ENCODE measurements at places on chromosomes 6 and 20. TPM values are rescaled to one million over a fixed set of nuclear protein-coding genes. Genes with fewer than 3 reads are reported as not detected.

GRCh38 chr6:32175322-32175710, 568 bp downstream of the AGPAT1 start:
- no peak for DNase-seq

DNA sequence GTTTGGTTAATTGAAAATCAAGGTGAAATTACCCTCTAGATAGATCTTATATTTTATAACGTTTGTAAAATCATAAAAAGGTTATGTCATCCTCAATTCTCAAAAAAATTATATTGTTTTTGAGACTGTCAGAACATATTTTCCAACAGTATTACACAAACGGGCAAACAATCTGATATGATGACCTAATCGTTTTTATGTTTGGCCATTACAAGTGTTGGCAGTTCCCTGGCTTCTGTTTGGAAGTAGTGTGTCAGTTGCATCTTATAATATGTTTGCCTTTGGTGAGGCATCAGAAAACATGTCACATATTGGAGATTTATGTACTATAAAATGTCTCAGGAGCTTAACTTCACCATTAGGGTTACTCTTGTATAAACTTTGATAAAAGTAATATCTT, 308.1 kb upstream of the EPHA7 start:
- no peak for DNase-seq

- DNase-seq: no peak
Observed at GRCh38 chr20:57582029-57582378, 21.1 kb downstream of the PCK1 start.

DNA sequence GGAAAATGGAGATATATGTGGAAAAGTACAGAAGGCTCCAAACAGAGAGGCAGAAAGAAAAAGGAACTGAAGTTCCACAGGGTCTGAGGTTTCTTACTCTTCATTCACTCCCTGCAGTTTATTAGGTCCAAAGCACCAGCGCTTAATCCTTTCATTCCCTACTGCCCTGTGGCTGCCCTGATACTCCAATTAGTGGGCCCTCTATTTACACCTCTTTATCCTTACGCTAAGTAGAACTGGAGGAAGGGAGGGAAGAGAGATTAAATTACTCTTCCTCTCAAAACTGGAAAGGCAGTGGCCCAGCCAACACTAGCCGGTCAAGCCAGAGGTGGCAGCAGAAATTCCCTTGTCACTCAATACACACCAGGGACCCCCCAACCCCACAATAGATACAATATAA, 20.4 kb downstream of the TRERF1 start:
- DNase-seq: no peak

GRCh38 chr6:33450434-33450833, 3.9 kb upstream of the ZBTB9 start:
- no peak for DNase-seq

DNA sequence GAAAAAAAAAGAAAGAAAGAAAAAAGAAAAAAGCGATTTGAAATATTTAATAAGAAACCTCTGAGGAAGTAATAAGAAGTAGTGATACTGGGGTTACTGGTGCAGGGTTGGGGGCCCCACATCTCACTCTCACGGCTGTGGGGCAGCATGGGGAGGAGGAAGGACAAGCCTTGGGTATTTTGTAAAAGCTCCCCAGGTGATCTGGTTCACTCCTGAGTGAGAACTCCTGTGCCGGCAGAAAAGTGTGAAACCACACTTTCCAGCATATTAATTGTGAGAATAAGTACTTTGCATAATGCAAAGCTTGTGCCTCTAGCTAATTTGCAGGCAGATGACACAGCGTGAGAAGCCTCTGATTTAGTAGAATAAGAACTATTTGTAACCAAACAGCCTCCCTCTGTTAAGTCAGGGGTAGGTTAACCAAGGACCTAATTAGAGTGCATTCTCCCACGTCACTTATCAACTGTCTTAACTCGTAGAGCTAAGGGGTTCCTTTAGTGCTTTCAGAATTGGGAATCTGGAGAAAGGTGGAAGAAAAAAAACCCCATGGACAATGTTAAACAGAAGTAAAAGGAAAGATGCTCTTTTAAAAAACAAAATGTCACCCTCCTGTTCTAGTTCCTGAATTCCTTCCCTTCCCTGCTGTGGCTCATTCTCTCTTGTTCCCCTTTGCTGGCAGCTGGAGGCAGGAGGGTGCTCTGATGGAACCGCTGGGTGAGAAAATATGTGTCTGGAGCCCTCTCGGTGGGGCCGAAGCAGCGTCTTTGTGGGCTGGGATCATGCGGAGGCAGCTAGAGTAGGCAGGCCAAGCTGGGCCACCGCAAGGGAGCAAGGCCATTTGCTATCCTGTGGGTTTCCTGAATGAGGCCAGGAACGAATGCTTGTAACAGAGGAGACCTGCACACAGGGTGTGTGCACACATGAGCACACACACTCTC, 108.7 kb downstream of the FYN start:
- DNase-seq: no peak

DNA sequence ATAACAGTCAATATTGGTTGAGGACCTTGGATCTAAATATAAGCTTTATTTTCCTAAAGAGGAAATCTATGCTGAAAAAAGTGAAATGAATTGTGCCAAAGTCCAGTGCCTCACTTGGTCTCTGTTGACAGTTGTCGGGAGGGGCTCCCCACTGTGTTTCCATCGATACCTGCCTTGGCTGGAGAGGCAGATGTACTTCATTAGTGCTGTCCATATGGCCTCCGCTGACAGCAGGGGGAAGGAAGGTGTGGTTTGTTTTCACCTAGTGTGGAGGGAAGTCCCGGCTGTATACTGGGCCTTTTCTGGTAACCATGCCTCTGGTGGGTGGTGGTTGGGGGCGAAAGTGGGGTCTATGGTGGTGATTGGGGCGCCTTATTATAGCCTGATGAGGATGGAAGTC, 42.7 kb downstream of the CD2AP start:
- DNase-seq: no peak

DNA sequence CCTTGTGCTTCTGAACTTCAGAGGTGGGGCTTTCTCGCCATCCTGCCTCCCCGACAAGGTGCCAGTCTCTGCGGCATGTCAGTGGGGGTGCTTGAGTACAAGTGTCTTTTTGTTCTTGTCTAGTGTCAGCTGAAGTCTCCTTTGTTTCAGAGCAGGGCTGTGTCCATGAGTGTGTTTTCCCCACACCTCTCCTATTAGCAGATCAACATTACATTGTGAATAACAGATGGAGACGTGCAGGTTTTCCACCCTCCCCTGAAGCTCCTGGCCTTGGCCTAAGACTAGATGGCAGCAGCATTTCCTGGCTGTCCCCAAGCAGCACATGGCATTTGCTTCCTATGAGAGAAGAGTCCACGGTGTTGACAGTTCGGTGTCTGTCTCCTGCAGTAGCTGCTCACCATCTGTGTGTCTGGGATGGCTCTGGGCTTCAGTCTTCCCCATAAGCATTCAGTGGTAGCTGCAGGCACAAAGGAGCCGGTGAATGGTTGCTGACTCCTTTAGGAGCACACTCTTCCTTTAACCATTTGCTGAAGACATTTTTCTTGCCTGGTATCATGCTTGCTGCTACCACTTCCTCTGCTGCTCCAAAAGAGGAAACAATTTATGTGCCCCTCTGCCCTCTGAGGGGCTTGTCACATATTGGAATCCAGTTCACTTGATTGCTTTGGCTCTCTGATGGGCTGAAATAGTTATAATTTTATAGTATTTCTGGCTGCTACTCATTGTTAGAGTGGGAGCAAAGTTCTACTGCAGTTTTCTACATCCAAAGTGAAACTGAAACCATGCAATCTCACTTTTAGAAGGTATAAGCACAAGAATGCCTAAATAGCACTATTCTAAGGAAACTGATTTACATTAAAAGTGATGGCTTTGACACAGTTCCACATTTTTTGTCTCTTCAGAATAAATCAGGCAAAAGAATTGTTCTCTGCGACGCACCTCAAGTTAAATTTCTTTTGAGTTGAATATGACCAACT, 913.0 kb downstream of the C6orf118 start:
- DNase-seq: peak; percentile 48

GRCh38 chr20:59455402-59456341, 148.7 kb upstream of the PHACTR3 start:
- DNase-seq: no peak

GRCh38 chr6:150735341-150735851, 130.1 kb upstream of the MTHFD1L start:
- DNase-seq: no peak

- DNase-seq: no peak
Observed at GRCh38 chr20:43870484-43870883, 44.2 kb upstream of the TOX2 start.

DNA sequence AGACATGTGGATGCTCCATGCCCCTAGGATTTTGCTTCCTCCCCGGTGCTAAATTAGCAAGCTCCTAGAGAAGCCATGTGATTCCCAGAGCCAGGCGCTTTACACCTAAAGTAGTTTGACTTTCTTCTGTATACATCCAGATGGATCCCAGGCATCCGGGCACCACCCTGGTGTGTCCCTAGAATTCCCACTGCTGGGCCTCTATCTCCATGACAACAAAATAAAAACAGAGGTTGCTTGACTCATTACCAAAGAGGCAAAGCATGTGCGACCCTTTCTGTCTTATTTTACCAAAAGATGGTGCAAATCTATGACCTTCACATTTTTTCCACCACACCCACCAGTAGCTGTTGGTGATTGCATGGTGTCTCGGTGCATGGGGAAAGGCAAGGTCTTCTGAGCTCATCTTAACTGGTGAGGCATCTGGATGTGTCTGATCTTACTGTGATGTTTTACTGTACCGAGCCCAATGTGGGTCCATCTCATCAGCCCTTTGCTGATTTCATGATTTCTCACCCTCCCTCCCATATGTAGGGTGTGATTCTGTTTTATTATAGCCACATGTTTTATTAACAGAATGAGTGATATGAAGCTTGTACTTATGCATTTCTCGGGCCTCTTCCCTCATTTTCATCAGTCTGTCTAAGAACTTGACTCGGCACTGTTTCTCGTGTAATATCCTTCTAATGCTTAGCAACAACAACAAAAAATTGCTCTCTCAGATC, 27.4 kb upstream of the VAPB start:
- peak; percentile 48 for DNase-seq

GRCh38 chr6:81304466-81304865, 448.0 kb downstream of the TENT5A start:
- peak; percentile 59 for DNase-seq

GRCh38 chr6:1622220-1622850, 12.6 kb downstream of the FOXC1 start:
- DNase-seq: no peak

GRCh38 chr6:4351520-4352321, 216.3 kb upstream of the ECI2 start:
- DNase-seq: peak; percentile 88

DNA sequence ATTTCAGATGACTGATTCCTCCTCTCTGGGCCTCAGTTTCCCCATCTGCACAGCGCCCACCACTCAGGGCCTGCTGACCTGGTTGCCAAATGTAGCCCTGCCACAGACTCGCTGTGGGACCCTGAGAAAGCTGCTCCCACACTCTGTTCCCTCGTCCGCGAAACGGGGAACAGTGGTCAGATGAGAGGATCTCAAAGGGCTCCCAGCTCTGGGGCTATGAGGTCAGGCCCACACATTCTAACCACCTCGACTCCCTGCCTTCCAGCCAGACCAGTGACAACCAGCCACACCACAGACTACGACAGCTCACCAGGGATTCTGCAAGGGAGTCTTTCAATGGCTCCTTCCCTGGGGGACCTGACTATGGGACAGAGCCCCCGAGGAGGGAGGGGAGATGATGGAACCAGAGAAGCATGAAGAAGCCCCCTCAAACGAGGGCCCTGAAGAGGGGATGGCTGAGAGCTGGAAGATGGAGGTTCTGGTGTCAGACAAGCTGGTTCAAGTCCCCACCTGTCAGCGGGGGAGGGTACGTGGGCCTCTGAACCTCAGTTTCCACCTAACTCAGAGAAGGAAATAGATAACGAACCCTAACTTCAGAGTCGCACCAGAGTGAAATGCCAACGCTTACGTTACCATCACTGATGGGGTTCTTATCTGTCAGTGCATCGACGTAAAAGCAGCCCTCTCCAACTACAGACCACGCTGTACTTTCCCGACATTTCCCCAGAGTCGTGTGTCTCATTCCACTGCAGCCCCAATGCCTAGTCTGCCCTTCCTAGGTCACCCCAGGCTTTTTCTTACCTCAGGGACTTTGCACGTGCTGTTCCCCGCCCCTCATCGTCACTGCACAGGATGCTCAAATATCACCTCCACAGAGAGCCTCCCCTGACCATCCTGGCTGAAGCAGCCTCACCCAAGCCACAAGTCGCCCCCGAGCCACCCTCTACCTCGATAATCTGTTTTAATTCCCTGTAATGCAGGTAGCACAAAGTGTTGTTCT, 60.5 kb downstream of the PREX1 start:
- no peak for DNase-seq

DNA sequence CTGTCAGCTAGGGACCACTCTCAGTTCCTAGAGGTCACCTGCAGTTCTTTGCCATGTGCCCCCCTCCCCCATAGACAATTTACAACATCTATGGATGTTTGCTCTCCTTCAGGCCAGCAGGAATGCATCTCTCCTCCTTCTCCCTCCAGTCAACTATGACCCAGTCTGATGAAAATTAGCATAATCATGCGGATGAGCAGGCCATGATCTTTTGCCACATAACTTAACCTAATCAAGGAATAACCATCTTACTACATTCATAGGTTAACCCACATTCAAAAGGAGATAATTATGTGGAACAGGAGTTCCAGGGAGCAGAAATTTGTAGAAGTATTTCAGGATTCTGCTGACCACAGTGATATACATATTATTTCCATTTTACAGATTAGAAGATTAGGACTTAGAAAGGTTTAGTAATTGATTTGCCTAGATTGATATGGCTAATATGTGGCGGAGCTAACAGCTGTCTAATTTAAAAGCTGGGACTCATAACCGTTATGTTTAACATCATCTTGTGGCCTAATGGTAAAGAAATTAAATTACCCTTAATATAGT, 485.5 kb downstream of the PHF3 start:
- no peak for DNase-seq

DNA sequence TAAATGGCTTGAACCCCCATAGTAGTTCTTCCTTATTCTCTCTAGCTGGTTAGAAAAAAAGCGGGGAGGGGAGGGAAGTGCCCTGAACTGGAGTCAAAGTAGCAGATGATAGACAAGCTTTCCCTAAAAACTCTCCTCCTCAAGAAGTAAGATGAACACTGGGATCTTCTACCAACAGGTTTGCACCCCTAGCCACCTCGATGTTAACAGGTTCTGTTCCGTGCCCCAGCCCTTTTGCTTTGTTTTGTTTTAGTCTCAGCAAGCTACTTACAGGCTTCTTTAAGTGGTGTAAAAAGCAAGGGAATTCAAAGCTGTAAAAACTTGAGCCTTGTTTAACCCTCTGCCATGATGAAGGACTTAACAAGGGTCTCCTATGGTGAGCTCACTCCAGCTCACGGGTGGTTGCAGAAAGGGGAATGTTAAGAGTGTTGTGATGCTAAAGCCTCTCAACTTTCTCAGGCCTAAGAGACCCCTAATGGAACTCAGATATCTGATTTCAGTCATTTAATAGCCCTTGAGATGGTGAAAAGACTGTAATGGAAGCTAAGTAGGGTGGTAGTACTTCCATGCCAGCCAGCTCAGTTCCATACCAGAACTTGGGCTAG, 106.0 kb downstream of the FOXO3 start:
- DNase-seq: no peak

Gene RPS6KA2
- total RNA-seq: 3.2 TPM

Gene PTCHD4
- 9.0 TPM for total RNA-seq

Gene NEDD9
- total RNA-seq: 0.33 TPM

Gene KCNG1
- 65.0 TPM for total RNA-seq

Gene PPP1R16B
- 0.03 TPM for total RNA-seq

Measured in HT1080 (cell line).